ENCODE measurements at places on chromosomes 7 and 10. TPM values are rescaled to one million over a fixed set of nuclear protein-coding genes. Genes with fewer than 3 reads are reported as not detected.

DNA sequence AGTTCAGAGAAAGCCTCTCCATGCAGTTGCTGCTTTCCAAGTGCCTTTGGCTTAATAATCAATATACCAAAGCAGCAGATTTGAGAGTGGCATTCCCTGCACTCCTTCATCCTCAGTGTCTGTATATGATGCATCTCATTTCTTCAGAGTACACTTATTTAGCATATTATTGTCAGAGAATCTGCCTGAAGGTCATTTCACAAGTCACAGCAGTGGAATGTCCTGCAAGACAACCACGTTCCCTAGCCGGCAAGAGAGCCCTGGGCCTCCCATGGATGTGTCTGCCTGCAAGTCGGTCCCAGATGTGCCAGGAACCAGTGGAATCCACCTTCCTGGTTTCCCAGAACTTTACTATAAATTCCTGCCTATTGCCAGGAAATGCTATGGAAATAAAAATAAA is 289.4 kb upstream of the IGFBP3 start:
- no peak overlapping the region for H3K4me3 ChIP-seq
- no peak overlapping the region for H3K27ac ChIP-seq
- no peaks in the 10 kb centered on the region for H3K27me3 ChIP-seq
- no peaks in the 10 kb centered on the region for H3K36me3 ChIP-seq
- no peak for DNase-seq

Gene BLNK
- 6.9 TPM for total RNA-seq

DNA sequence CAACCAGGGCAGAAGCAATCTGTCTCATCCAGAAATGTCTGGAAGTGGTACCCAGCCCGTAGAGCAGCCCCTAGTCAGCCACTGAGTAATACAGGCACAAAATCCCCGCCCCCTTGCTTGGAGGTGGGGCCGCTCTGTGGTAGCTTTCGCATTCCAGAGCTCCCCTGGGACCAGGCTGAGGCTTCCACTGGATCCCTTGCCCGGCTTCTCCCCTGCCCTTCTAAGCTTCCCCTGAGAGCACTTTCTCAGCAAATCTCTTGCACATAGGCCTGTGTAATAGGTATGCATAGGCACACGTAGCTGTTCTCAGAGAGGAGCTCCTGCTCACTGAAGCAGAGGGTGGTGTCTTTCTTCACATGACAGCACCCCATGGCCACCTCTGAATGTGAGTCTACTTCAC is 144.2 kb downstream of the BMS1 start:
- no peak overlapping the region for H3K27ac ChIP-seq
- DNase-seq = peak; percentile 47
- H3K36me3 ChIP-seq = no peaks in the 10 kb centered on the region
- H3K4me1 ChIP-seq = no peaks in the 10 kb centered on the region
- H3K4me3 ChIP-seq = no peak overlapping the region

GRCh38 chr7:24829787-24830186 is 72.5 kb upstream of the GSDME start:
- no peak for DNase-seq
- peaks cover 36% of the 10 kb centered on the region for H3K4me1 ChIP-seq
- H3K27me3 ChIP-seq = no peaks in the 10 kb centered on the region
- no peak overlapping the region for H3K27ac ChIP-seq
- H3K36me3 ChIP-seq = no peaks in the 10 kb centered on the region

Data from hepatocyte (in vitro differentiated cells).